Adrenal gland (tissue), 19 donors: ENCODE measurements at places on chromosomes 12 and 14. TPM values are rescaled to one million over a fixed set of nuclear protein-coding genes. Genes with fewer than 3 reads are reported as not detected.

Gene SLC22A17
- total RNA-seq: 17.0 TPM

Gene RFX4
- total RNA-seq: not detected

Gene RNASE3
- total RNA-seq: not detected

- no peak overlapping the region for H3K27ac ChIP-seq
- H3K36me3 ChIP-seq: peaks cover 42% of the 10 kb centered on the region
- no peaks in the 10 kb centered on the region for H3K27me3 ChIP-seq
These were observed 20.4 kb downstream of the ZFYVE21 start for GRCh38 chr14:103735815-103736545.

Gene IFI27L2
- total RNA-seq: 109 TPM
